ENCODE measurements at places on chromosomes 12 and 14. TPM values are rescaled to one million over a fixed set of nuclear protein-coding genes. Genes with fewer than 3 reads are reported as not detected.
A peak's percentile ranks its signal among the peaks of the same experiment; 100 is the strongest.

DNA sequence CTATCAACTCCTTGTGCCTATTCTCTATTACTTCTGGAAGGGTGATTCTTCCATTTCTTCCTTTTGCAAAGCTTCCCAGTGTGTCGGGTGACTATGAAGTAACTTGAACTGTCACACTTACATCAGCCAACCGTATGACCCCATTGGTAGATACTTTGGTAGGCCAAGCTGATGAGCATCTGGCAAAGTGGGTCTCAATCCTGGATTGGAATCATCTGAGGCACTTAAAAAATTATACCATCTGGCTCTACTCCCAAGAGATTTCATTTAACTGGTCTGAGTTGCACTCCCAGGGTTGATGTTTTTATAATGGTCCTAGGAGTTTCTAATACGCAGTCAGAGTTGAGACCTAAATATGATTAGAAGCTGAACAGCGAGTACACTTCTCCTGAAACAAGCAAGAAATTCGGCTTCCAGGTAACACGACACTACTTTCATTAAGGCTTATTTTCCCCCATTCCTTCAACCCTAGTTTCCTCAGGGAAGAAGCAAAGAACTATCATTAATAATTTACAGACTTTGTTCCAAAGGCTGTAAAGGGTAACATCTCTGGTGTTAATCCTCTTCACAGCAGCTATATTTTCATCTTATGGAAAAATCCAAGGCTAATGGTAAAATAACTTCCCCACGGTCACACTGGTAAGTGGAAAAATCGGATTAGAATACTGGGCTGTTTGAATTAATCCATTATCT is 76.8 kb downstream of the PDE6H start:
- no peak for DNase-seq

DNA sequence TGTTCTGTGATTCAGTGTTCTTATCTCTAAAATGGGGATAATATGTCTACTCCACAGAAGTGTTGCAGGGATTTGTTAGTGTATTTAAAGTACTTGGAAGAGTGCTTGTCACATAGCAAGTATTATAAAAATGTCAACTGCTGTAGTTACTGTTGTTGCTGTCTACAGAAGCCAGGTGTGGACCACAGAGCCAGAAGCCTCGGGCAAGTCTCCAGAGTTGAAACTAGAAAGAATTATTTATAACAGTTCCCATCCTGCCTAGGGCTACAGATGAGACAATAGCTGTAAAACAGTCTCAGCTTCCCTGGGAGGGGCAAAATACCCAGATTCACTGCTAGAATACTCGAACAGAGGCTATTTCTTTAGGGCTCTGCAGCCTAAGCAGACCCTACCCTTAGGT is 55.4 kb upstream of the FUT8 start:
- DNase-seq: no peak

DNA sequence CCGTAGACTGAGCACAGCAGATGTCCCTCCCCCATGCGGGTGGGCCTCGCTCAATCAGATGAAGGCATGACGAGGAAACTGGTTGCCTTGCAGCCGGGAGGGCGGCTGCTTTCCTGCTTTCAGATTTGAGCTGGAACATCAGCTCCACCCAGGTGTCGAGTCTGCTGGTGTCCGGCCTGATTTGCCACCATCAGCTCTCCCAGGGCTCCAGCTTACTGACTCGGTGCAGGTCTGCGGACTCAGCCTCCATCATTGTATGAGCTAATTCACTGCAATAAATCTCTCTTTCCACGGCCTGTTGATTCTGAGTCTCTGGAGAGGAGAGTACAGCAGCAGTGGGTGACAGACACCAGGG is 156.2 kb downstream of the KIF26A start:
- no peak for DNase-seq

- no peak for DNase-seq
Measured at GRCh38 chr12:57929092-57929830, 12.1 kb upstream of the ATP23 start.

GRCh38 chr14:97046967-97047366 is 249.8 kb downstream of the VRK1 start:
- DNase-seq: peak; percentile 15

GRCh38 chr14:97185186-97185585 is 388.0 kb downstream of the VRK1 start:
- no peak for DNase-seq

- no peak for DNase-seq
Measured at GRCh38 chr12:52155048-52155868, 36.6 kb downstream of the KRT80 start.

DNA sequence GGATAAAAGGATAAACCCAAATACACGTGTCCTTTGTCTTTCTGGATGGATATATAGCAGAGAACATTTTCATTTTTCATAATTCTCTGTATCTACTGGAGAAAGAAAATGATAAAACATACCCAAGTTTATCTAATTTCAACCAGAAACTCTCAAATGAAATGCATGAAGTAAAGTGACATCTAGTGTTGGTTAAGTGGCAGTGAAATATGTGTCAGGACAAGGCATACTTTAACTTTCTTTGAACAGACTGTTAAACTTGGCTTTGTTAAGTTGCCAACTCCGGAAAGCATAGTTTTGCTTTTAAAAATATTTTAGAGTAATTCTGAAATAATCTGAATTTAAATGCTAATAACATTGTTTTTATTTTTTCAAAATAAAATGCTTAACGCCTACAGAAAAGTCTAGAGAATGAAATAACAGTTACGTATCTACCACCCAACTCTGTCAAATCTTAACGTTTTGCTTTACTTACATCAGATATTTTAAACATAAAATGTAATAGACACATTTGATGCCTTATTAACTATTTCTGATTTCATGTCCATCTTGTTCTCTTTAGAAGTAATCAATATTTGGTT is 25.2 kb upstream of the NTN4 start:
- no peak for DNase-seq

DNA sequence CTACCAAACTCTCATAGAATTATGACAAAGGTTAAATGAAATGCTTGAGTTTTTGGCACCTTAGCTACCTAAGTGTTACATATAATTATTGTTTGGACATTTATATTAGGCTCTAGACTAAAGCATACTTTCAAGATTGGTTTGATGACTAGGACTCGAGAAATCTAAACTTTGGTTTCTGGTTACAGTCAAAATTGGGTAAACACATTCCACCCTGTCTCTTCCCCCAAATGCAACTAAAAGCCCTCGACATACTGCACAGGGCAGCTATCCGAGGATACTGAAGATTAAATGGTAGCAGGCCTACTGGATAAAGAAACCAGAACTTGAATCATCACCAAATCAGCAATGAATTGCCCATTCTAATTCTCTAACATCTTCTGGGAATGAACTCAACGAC is 369.1 kb downstream of the PRKD1 start:
- DNase-seq: no peak

DNA sequence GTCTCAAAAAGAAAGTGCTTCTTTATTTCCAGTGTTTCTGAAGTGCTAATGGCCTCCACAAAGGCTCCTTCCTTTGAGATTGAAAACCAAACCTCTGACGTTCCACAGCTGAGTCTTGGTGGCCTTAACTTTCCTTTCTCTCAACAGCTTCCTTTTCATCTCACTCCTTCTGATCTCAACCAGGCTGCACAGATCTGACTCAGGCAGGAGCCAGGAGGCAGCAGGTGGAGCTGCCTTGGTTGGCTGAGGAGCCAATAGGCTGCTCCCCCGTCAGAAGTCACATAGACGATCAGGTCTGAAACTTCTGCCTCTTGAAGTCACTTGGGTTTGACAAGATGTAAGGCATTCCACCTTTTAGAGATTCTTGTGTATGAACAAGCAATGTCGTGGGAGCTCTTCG is 9.1 kb upstream of the KCNA5 start:
- DNase-seq: no peak

GRCh38 chr14:92694807-92695206 is 53.6 kb downstream of the LGMN start:
- DNase-seq: no peak

DNA sequence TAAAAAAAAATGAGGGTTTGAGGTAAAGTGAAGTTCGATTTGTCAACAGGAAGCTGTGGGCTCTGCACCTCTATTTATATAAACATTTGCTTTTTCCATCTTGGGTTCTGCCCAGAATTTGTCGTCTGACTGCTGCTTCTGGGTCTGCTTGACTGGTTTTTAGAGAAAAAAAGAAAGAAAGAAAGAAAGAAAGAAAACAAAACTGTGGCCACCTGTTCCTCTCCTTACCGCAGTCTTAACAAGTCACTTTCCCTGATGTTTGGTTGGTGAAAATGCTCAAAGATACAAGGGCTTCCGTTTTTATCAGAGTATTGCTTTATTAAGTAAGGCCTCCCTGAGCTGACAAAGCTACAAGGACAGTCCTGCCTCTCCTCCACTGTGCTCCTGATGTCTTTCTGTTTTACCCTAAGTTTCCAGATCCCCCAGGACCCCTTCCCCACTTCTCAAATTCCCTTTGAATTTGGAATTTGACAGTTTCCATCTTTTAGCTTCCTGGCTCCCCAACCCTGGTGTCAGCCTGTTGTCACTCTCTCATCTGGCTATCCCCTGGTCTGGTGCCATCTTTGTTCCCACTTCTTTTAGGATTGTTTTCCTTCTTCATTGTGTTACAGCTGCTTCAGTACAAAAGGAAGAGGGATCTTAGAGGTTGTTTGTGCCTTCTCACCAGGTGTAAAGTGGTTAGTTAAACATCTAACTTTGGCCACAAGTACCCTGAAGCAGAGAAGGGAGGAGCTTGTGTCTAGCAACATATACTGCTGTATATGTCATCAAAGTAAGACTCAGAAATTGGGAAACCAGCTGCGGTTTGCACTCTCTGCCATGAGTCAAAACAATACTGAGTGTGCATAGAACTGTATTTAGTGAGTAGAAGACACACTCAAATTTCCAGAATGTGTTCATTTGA is 18.0 kb downstream of the MFAP5 start:
- no peak for DNase-seq

- no peak for DNase-seq
Measured at GRCh38 chr12:115943630-115944391, 333.7 kb downstream of the MED13L start.

- peak; percentile 53 for DNase-seq
Measured at GRCh38 chr12:48979602-48980388, 1.7 kb downstream of the WNT1 start.

DNA sequence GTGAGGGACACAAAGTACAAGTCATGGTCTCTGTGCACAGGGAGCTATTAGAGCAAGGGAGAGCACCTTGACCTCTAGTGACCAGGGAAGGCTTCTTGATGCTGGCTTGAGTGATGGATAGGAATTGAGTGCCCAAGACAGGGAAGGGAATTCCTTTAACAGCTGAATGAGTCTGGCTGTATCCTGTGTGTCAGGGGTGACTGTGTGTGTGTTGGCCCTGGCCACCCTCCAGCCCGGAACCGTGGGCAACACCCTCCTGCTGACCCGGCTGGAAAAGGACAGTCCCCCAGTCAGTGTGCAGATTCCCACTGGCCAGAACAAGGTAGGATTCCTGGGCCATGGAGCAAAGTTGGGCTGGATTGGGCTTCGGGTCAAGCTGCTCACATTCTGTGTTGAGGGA is 5.5 kb upstream of the PFDN5 start:
- no peak for DNase-seq

- DNase-seq: no peak
Measured at GRCh38 chr12:104166465-104166864, 28.5 kb upstream of the NFYB start.

DNA sequence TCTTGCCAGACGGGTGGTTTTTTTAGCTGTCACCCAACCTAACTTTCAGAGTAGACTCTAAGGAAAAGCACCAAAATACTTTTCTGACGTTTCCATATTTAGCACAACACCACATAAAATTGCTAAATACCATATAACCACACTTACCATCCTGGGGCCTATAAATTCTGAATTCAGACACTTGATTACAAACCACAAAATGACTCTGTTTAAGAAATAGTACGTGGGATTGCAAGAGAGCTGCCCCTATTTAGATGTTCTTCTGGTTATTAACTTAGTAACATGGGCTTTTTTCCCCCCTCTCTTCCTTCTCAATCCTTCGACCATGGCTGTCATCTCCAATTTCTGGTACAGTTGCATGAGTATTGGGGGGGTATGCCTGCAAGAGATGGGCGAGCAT is 287.7 kb downstream of the BMP4 start:
- no peak for DNase-seq

DNA sequence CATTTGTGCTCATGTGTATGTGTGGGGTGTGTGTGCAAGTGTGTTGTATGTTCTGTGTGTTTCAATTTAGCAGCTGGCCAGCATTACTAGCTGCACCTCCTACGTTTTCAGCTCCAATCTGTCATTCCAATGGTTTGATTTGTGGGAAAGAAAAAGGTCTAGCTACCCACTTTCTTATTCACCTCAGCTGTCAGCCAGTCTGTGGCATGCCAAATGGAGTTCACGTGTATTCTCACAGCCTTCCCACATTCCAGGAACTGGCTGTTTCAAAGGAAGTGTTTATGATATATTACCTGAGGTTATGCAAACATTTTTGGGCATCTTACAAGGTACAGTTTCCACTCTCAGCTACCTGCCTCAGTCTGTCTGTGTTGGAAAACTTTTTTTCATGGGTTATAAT is 220.2 kb upstream of the CPNE8 start:
- no peak for DNase-seq

GRCh38 chr12:124469193-124469888 is 98.1 kb downstream of the NCOR2 start:
- no peak for DNase-seq

GRCh38 chr12:20125276-20125798 is 243.0 kb upstream of the PDE3A start:
- no peak for DNase-seq

- DNase-seq: no peak
Measured at GRCh38 chr14:76490735-76491134, 114.8 kb downstream of the ESRRB start.

DNA sequence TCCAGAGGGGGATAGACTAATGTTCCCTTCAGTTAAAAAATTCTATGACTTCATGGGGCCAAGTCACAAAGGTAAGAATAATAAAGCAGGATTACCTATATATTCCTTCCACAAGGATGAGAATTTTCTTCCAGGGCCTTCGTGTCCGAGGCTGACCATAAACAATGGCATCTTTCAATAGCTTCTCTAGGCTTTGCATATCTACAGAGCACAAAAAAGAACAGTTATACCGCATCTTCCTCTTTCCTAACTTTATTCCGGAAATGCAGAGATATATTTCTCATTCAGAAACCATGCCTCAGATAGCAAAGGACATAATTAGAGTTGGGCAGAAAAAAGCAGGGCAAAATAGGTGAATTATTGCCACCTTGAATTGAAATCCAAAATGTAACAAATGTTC is 58.3 kb upstream of the ISM2 start:
- no peak for DNase-seq

TDRD9 gene
- polyA plus RNA-seq: 0.43 TPM

GPR33 gene
- polyA plus RNA-seq: not detected

ALDH6A1 gene
- polyA plus RNA-seq: 10.4 TPM

NABP2 gene
- 19.2 TPM for polyA plus RNA-seq

AQP6 gene
- 0.14 TPM for polyA plus RNA-seq

ANO4 gene
- polyA plus RNA-seq: 0.61 TPM

XRCC3 gene
- 7.7 TPM for polyA plus RNA-seq

FOXG1 gene
- 0.05 TPM for polyA plus RNA-seq

CACNA2D4 gene
- 2.5 TPM for polyA plus RNA-seq

NOVA1 gene
- polyA plus RNA-seq: 21.0 TPM

WSCD2 gene
- polyA plus RNA-seq: 1.7 TPM

NEUROD4 gene
- not detected for polyA plus RNA-seq

AMDHD1 gene
- polyA plus RNA-seq: 0.17 TPM

LRRC10 gene
- not detected for polyA plus RNA-seq

FAM90A1 gene
- polyA plus RNA-seq: 1.3 TPM

PKP2 gene
- 15.2 TPM for polyA plus RNA-seq
